ENCODE measurements at places on chromosomes 7 and 10.

- no peak for DNase-seq
Observed at GRCh38 chr7:117873310-117874190, at the start of gene CTTNBP2. Gene CTTNBP2 (minus strand): TSS chr7:117873441. CDS start chr7:117873415, 26 bp downstream.

- DNase-seq = peak; percentile 8
Observed at GRCh38 chr10:59865101-59865500, 41.3 kb downstream of the CCDC6 start.

GRCh38 chr10:117807441-117807840, 239.3 kb downstream of the RAB11FIP2 start:
- DNase-seq = no peak

DNA sequence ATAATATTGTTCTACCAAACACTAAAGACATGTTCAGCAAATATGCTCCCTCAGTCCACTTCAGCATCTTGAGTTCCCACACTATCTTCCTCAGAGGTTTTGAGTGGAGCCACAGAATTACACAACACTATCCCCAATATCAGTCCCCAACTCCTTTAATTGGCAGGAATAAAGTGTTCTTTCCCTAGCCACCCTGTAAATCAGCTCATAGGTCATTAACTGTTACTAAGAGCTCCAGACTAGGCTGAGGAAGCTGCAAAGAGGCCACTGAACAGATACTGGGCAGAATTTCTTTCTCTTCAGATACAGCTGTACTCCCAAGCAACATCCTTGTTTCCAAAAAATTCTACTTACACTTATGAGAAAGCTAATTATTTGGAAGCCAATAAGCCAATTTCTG, 11.6 kb upstream of the KAT6B start:
- no peak for DNase-seq

DNA sequence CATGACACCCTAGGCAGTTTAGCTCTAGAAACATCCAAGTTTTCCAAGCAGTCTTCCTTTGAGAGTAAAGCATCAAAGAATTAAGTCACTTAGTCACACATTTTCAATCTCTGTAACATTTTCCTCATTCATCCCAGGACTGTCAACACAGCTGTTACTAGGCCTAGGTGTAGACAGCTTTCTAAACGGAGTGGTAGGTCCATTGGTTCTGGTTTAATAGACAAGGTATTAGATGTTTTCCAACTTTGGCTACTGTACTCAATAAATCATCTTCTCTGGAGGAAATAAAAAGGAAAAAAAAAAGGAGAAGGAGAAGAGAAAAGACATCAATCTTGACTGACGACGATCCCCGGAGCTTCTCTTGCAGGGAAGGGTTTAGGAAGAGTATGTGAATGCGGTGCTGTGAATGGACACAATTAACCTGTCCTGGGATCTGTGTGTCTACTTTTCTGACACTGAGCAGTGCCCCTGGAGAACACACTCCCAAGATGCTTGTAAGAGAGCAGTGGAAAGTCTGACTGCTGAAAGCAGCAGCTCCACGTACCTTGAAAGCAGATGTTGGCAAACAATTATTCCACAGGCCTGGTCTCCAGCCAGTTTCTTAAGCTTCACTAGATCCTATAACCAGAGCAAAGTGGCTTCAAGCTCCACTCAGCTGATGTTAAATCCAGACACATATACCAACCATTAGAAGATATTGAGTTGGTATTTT, 59.1 kb downstream of the CXCL12 start:
- DNase-seq = no peak

DNA sequence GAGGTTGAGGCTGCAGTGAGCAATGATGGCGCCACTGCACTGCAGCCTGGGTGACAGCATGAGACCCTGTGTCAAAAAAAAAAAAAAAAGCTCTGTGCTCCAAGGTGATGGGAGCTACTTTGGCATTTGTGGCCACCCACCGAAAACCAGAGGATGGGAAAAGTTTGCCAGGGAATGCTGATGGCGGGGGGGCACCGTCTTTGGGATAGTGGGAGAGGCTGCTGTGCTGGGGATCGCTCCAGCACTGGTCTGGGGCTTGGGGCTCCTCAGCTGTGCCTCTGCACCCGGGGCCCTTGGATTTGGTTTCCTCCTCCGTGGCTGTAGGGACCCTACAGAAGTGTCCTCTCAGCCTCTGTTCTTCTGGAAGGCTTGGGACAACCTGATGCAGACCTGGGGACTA, 11.7 kb upstream of the RAMP3 start:
- DNase-seq = no peak

- no peak for DNase-seq
Observed at GRCh38 chr7:140726281-140726680, 29.8 kb downstream of the NDUFB2 start.

DNA sequence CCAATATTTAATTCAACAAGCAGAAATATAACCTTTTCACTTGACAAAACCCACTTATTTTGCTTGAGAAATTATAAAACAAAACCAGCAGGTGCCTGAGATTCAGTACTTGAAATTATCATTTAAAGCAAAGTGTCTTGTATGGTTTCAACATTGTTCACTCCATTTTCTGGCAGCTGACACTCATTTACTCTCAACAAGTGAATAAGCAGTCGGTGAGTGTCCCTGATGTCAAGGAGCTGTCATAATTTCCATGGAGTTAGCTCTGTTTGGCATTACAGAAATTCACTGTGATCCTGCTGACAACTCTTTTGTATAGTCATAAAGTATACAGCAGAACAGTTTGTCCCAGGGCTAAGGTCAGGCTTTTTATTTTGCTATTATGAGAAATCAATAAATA, 490.0 kb downstream of the CNTNAP2 start:
- DNase-seq = no peak

- no peak for DNase-seq
Observed at GRCh38 chr10:70843776-70844489, 28.2 kb downstream of the SGPL1 start.

GRCh38 chr7:18224138-18224537, 196.5 kb upstream of the PRPS1L1 start:
- DNase-seq = no peak

DNA sequence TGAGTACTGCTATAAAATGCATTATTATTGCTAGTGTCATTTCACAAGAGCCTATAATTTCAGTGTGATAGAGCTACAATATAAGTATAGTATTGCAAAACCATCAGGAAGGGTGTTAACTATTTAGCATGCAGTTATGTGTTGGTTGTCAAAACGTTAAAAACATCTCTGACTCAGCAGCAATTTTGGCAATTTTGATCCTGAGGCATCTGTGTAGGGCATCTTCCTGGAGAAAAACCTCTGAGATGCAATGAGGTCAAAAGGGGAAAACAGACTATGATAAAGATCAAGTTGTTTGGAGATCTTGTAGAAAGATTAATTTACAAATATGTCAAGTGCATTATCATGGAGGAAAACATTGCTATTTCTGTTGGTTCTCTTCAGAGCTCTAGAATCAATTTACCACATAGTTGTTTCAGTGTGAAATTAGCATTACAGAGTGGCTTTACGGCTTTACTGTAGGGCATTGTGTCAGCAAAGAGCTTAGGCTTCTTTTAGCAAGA, 5.3 kb downstream of the CFTR start:
- no peak for DNase-seq

GRCh38 chr7:142689439-142690120, 59.7 kb upstream of the PRSS1 start:
- no peak for DNase-seq

- no peak for DNase-seq
Observed at GRCh38 chr10:126964190-126964589, 59.0 kb downstream of the DOCK1 start.

DNA sequence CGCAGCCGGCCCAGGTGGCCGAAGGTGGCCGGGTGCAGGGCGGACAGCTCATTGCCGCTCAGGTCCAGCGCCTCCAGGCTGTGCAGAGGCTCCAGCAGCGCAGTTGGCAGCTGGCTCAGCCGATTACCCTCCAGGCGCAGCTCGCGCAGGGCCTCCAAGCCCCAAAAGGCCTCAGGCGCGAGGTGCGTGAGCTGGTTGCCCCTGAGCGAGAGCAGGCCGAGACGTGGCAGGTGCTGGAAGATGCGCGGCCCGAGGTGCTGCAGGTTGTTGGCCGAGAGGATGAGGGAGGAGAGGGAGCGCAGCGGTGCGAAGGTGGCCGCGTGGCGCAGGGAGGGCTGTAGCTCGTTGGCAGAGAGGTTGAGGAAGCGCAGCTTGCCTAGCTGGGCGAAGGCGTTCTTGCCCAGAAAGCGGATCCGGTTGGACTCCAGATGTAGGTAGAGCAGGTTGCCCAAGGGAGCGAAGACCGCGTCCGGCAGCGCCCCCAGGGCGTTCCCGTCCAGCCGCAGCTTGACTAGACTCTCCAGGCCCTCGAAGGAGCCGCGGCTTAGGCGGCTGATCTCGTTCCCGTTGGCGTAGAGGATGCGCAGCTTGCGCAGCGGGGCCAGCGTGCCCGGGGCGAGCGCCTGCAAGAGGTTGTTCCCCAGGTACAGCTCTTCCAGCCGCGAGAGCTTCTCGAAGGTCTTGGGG, 923 bp downstream of the TRIL start:
- DNase-seq = no peak

- DNase-seq = no peak
Observed at GRCh38 chr7:156174428-156174827, 362.2 kb upstream of the SHH start.

- no peak for DNase-seq
Observed at GRCh38 chr10:87869773-87870551, 6.5 kb downstream of the PTEN start.

DNA sequence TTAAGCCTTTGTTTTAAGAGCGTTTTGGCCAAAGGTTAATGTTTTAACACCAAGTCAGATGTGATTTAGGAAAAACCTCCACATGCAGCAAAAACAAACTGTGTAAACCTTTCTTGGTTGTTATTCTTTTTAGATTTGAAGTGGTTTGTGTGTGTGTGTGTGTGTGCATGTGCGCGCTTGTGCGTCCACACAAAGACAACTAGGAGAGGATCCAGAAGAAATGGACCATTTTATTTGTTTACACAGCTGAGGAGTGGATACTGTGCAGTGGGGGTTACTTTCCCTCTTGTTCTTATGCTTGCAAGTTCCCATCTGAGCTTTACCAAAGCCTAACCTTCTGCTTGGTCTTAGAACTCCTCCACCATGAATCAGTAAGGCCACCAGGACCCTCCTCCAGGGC, 20.0 kb downstream of the TCF7L2 start:
- no peak for DNase-seq

- DNase-seq = no peak
Observed at GRCh38 chr10:110036640-110037039, 28.9 kb downstream of the ADD3 start.

DNA sequence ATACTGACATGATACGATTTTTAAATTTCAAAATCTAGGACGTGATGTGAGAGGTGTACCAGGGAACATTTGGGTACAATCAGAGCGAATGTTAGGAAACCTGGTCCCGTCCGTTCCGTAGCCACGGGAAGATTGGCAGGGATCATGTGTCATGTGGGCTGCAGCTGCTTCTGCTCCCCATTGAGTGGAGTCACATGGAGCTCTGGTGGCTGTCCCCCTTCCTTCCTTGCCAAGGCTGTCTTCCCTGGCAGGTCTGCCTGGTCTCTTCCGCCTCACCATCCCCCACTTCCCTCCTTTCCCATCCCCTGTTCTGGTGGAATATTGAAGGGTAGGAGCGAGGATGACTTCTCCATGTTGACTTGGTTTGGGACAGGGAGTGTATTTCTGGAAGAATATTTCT, 33.8 kb upstream of the FAM180A start:
- DNase-seq = no peak

GRCh38 chr10:13340068-13340467, 8.0 kb downstream of the SEPHS1 start:
- DNase-seq = no peak

DNA sequence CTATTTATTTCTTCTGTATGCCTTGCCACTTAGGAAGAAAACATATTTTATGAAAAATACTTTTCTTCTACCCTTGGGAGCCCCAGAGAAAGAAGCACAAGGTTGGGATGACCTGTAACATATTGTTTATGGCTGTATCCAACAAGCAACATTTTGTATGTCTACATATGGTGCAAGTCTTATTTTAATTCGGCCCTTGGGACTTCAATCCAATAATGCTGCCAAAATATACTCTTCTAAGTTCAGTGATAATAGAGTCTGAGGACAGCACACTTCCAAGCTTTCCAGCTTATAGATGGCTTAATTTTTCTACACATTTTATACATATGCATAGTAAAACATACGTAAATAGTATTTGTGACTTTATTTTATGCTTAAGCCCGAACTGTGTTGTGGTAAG, 318.5 kb upstream of the SEMA3A start:
- DNase-seq = no peak

- no peak for DNase-seq
Observed at GRCh38 chr10:104327745-104328645, 10.3 kb downstream of the ITPRIP start.

DNA sequence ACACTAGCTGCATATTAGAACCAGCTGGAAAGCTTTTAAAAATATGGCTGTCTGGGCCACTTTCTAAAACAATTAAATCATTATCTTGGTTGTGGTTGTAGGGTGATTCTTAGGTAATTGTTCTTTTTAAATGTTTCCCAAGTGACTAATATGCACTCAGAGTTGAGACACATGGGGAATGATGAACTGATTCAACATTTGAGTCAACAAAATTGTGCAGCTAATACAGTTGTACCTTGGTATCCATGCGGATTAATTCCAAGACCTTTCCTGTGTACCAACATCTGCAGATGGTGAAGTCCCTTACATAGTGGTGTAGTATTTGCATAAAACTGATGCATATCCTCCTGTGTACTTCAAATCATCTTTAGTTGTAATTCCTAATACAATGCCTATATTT, 242.2 kb downstream of the ATRNL1 start:
- DNase-seq = no peak

- no peak for DNase-seq
Observed at GRCh38 chr10:21065621-21066248, 168.6 kb upstream of the NEBL start.

DNA sequence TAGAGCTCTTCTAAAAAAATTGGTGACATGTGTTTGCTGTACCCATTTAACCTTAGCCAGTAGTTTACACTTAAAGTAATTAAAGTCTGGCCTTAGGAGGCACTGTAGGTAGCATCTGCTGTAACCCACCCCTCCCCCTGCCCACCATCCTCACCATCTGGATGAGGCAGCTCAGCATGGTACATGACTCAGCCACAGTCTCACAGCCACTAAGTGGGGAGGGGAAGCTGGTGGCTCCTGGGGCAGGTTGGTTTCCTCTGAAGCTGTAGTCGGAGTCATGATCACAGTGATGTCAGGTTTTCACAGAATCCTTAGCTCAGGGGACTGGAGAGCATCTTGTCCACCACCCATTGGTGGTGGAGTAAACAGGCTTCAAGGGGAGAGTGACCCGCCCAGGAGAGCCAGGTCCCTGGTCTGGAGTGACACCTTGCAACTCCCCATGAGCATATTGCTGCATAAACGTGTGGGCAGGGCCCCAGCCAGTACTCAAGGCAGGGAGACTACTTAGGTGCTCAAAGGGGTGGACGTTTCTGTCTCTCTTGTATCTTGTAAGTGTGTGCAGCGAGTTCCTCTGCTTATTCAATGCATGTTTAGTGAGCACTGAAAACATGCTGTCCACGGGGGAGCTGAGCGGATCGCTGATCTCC, 125.9 kb downstream of the GRK5 start:
- DNase-seq = peak; percentile 63

- no peak for DNase-seq
Observed at GRCh38 chr10:119135513-119135881, 30.0 kb downstream of the SFXN4 start.
